ENCODE measurements at places on chromosomes 16 and 17. TPM values are rescaled to one million over a fixed set of nuclear protein-coding genes. Genes with fewer than 3 reads are reported as not detected.

The ADAM11 gene
- 0.32 TPM for total RNA-seq

The SOX9 gene
- 8.7 TPM for total RNA-seq

The FBXL16 gene
- total RNA-seq, result under 0.01 TPM

The KRTAP2-2 gene
- total RNA-seq, result not detected

The GDPD1 gene
- total RNA-seq, result 0.43 TPM

The ARL5C gene
- total RNA-seq, result under 0.01 TPM

The ABCA10 gene
- total RNA-seq, result 5.2 TPM

Measured in bronchial smooth muscle cell (primary cell).